ENCODE measurements at places on chromosomes 12 and 14.
A peak's percentile ranks its signal among the peaks of the same experiment; 100 is the strongest.

DNA sequence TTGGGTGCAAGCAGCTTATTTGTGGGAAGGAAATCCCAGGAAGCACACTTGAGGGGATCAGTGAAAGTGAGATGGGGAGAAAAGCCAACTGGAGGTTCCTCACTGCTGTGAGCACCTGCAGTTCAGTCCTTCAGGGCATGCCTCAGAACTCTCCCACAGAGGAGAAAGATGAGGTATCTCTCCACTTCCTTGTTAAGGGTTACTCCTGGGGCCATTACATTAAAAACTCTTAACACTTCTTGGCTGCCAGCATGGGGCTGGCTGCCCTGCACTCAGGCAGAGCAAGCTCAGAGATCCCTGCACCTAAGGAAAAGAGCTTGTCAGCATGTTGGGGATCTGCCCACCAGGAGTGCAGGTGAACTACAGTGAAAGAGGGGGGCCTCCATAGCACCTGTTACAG is 28.8 kb downstream of the FERMT2 start:
- DNase-seq, result no peak

GRCh38 chr14:95340201-95340697 is 20.5 kb upstream of the CLMN start:
- no peak for DNase-seq

GRCh38 chr12:109310247-109311125 is 1.4 kb upstream of the FOXN4 start:
- peak; percentile 17 for DNase-seq

DNA sequence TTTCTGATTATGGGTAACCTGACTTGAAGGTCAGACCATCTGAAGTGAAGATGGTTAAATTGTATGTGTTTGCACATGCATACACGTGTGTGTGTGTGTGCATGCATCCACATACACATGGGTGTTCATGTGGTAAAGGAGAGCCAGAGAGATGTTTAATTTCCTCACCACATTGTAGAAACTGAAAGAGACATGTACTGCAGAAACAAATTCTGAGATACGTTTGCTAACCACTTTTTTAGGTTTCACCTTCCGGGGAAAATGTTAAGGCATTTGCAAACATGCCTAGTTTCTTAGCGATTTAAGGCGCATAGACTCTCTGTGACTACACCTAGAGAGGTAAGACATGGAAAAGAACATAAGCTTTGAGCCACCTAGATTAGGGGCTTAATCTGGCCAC is 362.9 kb downstream of the RAD51B start:
- DNase-seq, result no peak

GRCh38 chr12:51829011-51829481 is 19.5 kb downstream of the FIGNL2 start:
- no peak for DNase-seq

DNA sequence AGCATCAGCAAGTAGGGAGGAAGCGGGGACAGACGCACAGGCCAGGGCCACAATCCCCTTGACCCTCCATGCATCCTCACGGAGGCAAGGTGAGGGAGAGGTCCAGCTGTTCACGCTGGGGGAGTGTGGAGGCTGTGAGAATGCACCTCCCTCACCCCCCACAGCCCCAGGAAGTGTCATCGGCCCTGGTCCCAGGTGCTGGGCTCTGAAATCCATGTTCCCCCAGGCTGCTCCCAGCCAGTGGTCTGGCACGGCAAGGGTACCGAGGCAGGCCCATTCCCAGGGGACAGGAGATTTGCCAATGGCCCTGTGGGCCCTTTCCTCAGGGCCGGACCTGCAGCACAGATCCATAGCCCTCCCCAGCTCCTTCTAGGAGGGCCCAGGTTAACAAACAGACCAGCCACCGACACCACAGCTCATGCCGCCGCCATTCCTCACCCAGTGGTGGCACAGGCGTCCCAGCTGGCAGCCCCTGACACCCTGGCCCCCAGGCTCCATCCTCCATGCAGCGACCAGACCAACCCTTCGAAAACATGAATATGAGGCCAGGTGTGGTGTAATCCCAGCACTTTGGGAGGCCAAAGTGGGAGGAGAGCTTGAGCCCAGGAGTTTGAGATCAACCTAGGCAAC is 21.9 kb upstream of the EIF5 start:
- no peak for DNase-seq

GRCh38 chr14:103534576-103535061 is 5.6 kb downstream of the TRMT61A start:
- no peak for DNase-seq

DNA sequence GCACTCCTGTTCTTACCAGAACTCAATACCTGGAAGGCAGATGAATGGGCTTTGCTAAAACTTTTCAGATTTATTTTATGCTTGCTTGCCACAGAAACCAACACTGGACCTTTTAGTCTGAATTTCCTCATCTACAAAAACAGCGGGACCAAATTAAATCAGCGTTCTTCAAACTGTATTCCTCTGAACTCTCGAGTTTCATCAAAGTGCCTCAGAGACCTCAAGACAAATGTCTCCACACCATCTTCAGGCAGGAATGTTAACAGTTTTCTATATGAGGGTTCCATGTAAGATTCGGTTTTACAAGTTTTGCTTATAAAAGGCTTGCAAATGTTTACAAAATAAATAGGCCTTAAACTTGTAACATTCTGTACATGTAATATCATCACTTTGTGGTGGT is 74.6 kb downstream of the MED13L start:
- no peak for DNase-seq

GRCh38 chr12:54593135-54593534 is 4.7 kb upstream of the PPP1R1A start:
- no peak for DNase-seq

- DNase-seq, result no peak
Observed at GRCh38 chr14:100864960-100865681, 38.4 kb downstream of the RTL1 start.
